ENCODE measurements at places on chromosomes 12 and 14.

DNA sequence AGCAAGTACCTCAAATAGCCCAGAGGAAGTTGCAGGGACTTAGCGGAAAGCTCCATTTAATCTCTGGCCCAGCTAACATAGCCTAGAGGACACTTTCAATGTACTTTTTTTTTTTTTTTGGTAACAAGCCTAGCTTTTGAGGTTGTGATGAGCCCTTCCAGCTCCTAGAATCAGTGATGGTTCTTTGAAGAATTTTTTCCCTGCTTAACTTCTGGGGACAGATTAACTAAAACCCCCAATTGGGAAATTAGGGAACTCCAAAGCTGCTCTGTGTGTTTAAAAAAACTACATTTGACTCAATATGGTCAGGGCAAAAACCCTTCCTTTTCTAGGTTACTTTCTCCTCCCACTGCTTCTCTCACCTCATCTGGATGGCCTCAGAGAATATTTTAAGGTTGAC, 23.9 kb upstream of the ITGA5 start:
- DNase-seq, result no peak

DNA sequence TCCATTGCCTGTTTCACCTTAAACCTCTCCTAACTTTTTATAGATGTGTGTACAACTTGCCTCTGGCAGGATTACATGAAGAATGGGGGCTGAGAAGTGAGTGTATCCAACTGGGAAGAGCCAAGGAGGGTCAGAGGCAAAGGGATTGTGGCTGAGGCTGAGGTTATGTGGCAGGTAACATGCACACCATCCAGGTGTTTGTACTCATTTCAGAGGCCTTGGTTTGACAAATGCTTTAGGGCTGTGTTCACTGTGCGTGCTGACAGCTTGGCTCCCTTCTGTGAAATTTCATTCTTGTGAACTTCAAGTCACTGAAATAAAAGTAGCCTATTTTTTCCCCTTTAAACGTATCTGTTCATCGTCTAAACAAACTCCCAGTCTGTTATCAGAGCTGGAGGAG, 47.7 kb downstream of the ANO6 start:
- no peak for DNase-seq

GRCh38 chr12:104438134-104438533, 18.6 kb upstream of the CHST11 start:
- DNase-seq, result no peak

GRCh38 chr14:56339855-56340701, 221.9 kb downstream of the PELI2 start:
- peak; percentile 74 for DNase-seq

- no peak for DNase-seq
These were observed 49.3 kb downstream of the SLC25A21 start for GRCh38 chr14:37122919-37123639.

- DNase-seq, result no peak
These were observed 21.5 kb downstream of the PPTC7 start for GRCh38 chr12:110561471-110562201.

DNA sequence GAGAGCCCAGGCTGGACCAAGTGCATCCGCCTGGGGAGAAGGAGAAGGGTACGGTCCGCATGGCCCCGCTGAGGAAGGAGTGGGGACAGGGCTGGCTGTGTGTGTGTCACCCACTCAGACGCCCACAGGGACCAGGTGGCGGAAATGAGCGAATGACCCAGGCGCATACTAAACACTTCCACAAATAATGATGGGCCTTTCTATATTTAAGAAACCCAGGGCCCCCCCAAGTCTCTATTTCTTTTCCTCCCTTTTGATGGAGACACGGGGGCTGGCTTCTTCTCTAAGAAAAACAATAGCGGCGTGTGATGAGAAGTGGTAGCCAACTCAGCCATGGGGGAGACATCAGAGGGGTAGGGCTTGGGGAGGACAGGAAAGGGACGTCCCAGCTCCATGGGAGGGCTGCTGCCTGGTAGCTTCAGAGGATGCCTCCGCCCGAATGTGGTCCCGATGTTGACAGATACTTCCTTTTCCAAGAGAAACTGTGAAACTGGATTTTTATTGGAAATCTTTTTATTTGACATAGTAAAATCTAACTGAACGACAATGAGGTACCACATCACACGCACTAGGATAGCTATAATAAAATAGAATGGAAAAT, 6.3 kb upstream of the MAP1LC3B2 start:
- no peak for DNase-seq

DNA sequence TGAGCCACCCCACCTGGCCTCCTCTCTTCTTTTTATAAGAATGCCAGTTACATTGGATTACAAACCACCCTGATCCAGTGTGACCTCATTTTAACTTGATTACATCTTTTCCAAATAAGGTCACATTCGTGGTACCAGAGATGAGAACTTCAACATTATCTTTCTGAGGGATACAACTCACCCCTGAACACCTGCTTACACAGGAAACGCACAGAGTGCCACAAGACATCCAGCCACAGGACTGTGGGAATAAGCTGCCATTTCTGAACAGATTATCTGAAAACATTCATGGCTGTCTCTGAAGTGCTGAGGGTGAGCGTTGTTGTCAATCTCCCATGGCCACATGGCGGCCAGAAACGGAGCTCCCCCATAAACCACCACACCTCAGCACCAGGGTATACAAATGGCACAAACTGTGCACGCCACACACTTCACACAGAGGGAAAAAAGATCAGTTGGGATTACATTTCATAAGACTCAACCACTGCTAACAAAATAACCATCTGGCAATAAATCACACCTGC, 23.7 kb downstream of the FOXN3 start:
- DNase-seq, result no peak

DNA sequence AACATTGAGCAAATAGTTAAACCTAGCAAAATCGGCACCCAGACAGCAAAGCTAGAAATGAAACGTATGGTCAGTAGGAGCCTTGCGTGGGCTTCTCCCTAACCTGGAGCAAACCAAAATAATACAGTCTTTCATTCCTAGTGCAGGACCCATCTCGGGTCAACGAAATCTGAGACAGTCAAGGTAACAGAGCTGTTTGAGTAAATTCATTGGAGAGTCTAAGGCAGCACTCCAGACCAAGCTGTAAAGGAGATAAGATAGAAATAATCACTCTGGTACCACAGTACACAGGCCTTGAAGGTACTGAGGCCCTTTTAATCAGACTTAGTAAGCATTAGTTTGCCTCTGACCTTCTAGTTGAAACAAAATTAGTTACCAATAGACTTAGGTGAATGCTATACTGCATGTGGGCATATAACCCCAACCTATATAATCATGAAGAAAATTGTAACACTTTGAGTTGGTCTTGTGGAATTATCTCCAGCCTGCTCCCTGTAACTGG, 54.4 kb upstream of the BICD1 start:
- DNase-seq, result no peak

DNA sequence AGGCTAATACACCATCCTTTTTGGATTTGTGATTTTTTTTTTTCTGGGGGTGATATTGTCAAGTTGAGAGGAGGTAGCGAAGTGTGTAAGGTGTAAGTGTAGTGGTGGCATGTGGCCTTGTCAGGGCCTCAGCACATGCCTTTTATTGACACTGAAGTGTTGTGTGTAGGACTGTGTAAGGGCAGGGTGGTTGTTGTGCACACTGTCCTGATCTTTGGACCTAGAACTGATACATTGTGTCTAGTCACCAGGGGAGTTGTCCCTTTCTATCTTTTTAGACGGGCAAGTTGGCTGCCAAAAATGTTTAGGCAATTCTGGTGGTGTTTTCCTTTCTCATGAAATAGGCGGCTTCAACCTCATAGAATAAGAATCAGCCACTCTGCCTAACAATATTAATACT, 244.0 kb downstream of the NRXN3 start:
- no peak for DNase-seq

DNA sequence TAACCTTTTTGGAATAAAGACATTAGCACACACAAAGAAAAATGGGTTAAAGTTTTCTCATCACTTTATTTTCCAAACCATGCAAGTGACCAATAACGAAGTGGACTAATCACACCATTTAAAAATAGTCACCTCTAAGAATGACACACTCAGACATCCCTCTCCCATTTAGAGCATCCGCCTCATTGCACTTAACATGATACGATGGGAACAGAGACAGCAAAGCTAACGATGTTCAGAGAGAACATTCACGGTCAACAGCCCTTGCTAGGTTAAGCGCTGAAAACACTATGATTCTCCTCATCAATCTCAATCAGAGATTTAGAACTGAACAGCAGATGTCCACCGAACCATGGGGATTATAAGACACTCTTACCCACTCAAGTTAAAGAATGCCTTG, 35.8 kb downstream of the NIN start:
- DNase-seq, result no peak

GRCh38 chr14:77561881-77562280, 54.6 kb downstream of the SPTLC2 start:
- no peak for DNase-seq

DNA sequence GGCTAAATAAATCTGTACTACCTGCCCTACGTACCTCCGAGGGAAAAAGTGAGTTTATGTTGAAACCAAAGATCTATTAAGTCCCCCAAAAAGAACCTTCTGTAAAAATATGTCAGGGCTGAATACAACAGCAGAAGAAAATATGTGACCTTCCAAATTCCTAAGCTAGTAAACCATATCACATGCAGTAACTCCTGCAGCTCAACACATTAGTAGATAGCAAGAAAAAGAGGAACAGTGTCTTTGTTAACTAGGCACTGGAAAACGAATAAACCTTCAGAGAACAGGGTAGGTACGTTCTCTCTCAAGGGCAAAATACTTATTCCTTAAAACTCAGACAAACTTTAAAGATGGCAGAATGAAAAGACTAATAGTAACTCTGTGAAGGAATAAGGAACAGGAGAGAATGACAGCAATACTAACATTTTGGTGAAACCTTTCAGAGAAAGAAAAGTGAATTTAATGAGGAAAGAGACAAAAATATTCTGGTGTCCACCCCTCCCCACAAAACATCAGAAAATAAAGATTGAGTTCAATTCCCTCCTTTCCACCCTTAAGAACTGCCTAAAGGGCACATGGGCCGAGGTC, 18.0 kb downstream of the CBX5 start:
- DNase-seq, result no peak

- no peak for DNase-seq
These were observed 11.1 kb upstream of the SLC6A12 start for GRCh38 chr12:225012-225411.

GRCh38 chr12:64187370-64187769, 34.7 kb downstream of the KICS2 start:
- no peak for DNase-seq

- DNase-seq, result no peak
These were observed 24.2 kb downstream of the SFSWAP start for GRCh38 chr12:131735153-131735456.

GRCh38 chr12:101609198-101609597, 14.4 kb downstream of the MYBPC1 start:
- DNase-seq, result no peak

DNA sequence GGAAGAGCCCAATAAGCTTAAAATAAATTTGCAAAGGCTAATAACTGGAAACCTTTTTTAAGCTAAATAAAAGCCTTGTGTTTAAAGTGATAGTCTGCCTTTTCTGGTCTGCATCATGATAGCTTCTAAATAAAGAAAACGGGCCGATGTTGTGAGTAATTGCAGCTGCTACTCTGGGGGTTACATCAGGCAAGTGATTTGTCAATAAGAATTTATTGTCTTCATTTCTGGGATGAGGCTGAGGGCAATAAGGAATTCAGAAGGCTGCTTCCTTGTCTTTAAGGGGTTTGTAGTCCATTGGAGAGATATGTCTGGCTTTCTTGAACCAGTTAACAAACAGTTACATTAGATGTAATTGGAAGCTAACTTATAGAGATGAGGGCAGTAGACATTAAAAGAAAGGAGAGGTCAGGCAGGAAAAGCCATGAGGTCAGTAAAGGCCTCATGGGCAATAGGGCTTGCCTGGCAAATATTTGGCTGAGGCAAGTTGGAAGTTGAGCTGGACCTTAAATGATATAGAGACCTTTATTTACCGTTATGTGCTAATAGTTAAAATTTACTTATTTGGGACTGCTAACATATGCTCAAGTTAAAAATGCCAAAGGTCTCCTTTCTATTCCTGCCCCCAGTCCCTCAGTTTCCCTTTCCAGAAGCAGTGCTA, 85.0 kb downstream of the CRADD start:
- DNase-seq, result no peak

- no peak for DNase-seq
These were observed 9.1 kb upstream of the DPF3 start for GRCh38 chr14:72902801-72903530.

DNA sequence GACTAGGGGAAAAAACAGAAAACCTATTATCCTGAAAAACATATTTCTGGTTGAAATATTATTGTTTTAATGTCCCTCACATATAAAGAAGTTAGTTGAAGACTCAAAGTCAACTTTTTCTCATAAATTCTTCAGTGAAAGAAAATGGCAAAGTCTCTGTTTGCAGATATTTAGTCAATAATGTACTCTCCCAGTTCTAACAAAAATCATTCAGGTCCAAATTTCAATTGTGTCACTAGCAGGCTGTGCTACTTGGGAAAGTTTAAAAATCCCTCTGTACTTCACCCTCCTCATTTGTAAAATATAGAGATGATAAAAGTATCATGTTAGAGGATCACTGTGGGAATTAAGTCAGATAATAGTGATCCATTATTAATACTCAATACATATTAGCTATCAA, 496.5 kb downstream of the FSCB start:
- DNase-seq, result no peak

DNA sequence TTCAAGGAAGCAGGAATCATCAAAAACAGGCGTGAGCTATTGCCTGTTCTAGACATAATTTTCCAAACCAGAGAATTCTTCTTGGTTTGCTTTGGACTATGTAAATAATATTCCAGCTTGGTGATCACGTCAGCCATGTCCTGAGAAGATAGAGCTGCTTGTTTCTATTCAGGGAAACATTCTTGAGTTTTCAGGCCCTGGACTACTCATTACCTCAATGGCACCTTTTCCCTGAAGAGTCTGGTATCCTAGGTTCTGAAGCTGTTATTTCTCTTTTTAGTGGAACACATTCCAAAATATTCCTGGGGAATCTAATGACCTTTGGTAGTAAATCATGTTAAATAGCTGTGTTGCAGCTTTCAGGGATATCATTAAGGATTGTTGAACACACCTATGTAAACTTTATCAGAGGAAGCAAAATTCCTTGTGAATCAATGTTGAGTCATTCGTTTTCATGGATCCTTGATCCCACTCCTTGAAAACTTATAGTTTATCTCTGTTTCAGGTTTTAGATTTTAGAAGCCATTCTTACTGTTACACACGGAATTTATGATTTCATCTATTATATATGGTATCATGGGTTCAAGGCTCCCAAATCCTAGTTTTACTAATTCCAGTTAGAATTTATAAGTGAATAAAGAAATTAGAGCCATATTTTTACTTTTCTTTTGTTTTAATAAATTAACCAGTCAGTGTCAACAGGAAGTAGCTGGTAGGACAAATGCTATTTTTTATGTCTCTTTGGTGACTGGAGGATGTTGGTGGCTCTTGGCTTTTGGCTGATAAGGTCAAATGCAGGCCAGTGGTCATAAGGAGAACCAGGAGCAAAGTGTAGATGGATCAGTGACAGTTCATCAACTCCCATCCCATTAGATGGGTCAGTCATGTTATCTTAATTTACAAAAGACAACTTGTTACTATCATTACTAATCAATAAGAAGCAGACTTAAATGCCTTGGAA, 380.1 kb downstream of the ZFP36L1 start:
- DNase-seq, result no peak

- peak; percentile 61 for DNase-seq
These were observed 73.1 kb upstream of the CEP83 start for GRCh38 chr12:94532490-94533422.

Data from SW480 (cell line).